Esophagus squamous epithelium (tissue), 5 donors: ENCODE measurements at places on chromosomes 6 and 20. TPM values are rescaled to one million over a fixed set of nuclear protein-coding genes. Genes with fewer than 3 reads are reported as not detected.

DNA sequence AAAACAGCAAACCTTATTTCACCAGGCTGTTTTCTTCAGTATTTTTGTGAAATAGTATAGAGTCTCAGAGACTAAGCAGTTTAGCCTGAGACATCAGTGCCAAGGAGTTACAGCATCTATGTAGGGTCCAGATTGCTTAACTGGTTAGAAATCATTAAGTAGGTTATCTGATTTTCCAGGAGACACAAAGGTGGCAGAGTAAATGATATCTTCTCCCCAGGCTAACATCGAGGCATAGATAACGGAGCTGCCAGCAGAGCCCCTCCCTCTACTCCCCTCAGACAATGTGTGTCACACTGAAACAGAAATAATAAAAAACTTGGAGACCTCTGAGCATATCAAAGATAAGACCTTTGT lies 473.0 kb upstream of the CITED2 start:
- no peak for DNase-seq

DNA sequence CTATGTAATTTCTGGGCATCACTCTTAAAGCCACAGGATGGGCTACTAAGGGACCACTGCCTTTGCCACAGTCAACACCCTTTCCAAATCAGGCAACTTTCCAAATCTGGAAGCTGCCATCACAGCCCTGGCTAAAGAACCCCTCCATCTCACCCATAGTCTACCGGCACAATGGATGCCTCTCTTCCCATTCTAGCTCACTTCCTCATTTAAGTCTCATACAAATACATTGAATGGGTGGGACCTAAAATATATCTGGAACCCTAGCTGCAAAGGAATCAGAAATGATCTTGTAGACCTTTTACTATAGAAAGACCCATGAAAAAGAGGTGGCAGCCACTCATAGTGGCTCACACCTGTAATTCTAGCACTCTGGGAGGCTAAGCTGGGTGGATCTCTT lies 3.3 kb upstream of the TREML4 start:
- no peak for DNase-seq

ZBTB46 gene
- 0.79 TPM for total RNA-seq

DNA sequence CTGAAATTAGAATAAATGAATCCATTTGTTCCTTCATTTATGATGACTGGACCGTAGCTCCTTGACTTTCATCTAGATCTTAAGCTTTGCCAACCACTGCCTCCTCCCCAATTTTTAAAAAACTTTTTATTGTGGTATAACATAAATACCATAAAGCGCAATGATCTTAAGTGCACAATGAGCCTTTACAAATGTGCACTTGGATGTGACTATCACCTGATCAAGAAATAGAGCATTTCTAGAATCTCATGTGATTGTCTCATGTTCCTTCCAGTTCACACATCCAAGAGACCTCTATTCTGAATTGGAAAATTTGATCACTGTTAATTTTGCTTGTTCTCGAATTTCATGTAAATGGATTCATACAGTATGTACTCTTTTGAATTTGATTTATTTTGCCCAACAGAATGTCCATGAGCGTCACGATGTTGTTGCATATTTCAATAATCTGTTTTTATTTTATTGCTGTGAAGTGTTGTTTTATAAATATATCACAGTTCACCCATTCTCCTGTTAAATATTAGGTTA lies 442.2 kb downstream of the CDKAL1 start:
- no peak for DNase-seq

- no peak for DNase-seq
Observed at GRCh38 chr6:45969883-45970282, 45.8 kb downstream of the CLIC5 start.

GRCh38 chr20:24747010-24747712 lies 201.9 kb upstream of the CST7 start:
- DNase-seq: no peak

OXT gene
- not detected for total RNA-seq

GRCh38 chr20:49460131-49460530 lies 22.3 kb downstream of the KCNB1 start:
- no peak for DNase-seq

CABLES2 gene
- 2.4 TPM for total RNA-seq

- no peak for DNase-seq
Observed at GRCh38 chr6:20211941-20212391, 303 bp downstream of the MBOAT1 start.

DNA sequence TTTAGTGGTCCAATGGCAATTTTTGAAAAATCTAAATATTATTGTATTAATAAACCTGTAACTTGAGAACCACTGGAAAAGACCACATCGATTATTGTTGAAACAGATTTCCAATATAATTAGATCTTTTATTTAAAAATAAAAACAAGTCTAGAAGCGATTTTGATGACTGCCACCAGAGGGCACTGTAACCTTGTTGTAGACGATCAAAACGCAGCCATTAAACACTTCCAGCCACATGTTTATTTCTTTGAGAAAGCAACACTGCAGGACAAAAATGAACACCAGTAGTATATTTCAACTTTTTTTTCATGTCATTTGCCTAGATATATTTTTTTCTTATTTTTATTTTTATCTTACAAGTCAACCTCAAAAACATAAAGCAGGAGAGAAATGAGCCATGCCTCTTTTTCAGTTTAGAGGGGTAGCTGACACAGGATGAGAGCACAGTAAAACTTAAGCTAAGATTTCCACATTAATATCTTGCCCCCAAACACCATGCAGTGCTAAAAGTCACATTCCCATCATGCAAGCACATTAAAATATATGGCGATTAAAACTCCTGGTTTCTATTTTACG lies 115.4 kb downstream of the OPRM1 start:
- DNase-seq: no peak

DNA sequence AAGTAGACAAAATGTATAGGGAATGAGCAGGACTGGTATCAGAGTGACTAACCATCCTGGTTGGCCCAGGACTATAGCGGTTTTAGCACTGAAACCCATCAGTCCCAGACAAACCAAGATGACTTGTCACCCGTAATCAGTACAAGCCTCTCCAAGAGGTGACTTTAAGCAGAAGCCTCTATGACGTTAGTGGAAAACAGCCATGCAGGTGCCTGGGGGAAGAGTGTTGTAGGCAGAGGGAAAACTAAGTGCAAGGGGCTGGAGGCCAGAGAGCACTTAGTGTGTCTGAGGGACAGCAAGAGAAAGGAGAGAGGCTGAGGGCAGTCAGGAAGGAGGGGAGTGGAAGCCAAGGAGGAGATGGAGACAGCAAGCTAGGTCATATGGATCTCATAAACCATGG lies 2.1 kb downstream of the SGK2 start:
- DNase-seq: no peak

DNA sequence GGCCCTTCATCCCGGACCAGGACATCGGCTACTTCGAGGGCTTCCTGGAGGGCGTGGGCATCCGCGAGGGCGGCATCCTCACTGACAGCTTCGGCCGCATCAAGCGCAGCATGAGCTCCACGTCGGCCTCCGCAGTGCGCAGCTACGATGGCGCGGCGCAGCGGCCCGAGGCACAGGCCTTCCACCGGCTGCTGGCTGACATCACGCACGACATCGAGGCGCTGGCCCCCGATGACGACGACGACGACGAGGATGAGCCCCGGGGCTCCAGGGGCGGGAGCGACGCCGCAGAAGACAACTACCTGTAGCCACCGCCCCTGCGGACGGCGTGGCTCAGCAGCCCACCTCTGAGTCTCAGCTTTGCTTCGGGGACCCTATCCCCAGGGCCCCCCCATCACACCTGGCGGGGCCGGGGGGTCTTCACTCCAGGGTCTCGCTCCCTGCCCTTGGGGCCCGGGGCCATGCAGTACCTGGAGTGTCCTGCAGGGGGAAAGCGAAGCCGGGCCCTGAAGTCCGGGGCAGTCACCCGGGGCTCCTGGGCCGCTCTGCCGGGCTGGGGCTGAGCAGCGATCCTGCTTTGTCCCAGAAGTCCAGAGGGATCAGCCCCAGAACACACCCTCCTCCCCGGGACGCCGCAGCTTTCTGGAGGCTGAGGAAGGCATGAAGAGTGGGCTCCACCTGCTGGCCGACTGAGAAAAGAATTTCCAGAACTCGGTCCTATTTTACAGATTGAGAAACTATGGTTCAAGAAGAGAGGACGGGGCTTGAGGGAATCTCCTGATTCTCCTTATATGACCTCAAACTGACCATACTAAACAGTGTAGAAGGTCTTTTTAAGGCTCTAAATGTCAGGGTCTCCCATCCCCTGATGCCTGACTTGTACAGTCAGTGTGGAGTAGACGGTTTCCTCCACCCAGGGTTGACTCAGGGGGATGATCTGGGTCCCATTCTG lies 20.8 kb upstream of the HCK start:
- DNase-seq: no peak

CTCFL gene
- not detected for total RNA-seq

GRCh38 chr6:68114463-68115047 lies 520.5 kb upstream of the ADGRB3 start:
- no peak for DNase-seq

DNA sequence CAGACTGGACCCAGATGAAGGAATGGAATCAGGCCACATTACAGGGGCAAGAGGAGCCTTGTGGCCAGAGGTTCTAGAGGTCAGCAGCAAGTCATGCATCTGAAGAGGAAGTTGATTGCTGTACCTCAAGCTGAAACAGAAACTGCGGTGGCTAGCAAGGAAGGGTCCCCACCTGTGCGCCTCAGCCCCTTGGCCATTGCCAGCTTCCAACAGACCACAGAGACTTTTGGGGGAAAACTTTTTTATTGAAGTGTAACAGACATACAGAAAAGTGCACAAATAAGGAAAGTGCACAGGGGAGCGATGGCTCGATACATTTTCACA lies 26.8 kb upstream of the SLC9A8 start:
- no peak for DNase-seq

- no peak for DNase-seq
Observed at GRCh38 chr20:62888406-62888805, 26.8 kb upstream of the TCFL5 start.

- no peak for DNase-seq
Observed at GRCh38 chr6:37614491-37614890, 83.2 kb downstream of the MDGA1 start.

GABRR1 gene
- not detected for total RNA-seq

FAM209B gene
- not detected for total RNA-seq

TRMT6 gene
- 13.2 TPM for total RNA-seq

- no peak for DNase-seq
Observed at GRCh38 chr20:3203315-3204123, 963 bp downstream of the DDRGK1 start.

GRCh38 chr6:154579485-154579884 lies 69.0 kb upstream of the CNKSR3 start:
- DNase-seq: no peak

DNA sequence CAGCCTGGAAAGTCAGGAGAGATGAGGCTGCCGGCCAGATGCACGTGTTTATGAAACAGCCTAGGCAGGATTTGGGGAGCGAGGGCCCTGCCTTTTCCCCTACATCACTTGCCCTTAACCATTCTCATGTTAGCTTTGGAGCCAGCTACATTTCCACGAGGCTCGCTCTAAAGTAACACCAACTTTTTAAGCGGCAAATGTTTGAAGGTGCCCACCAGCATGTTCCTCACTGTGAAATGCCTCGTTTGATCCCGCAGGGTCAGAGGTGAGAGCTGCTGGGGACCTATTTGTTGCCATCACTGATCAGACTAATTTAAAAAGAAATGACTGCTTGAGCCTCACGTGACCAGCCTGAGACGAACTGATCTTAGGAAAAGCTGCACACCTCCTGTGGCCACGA lies 51.6 kb upstream of the DACT2 start:
- no peak for DNase-seq

DNA sequence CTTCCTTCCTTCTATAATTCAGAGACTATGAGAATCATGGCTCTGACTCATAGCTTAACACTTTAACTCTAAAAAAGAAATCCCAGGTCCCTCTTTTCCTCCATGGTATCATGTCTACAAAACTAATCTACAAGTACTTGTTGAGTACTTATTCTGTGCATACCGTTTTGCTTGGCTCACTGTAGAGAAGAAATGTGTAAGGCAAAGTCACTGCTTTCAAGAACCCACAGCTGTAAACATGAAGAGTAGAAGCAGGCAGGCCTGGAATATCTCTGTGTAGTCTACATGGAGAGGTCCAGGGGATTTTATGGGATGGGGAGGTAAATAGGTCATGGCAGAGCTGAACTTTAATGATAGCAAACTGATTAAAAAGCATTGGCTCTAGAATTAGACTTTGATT lies 13.8 kb downstream of the SPINT3 start:
- no peak for DNase-seq

GRCh38 chr6:1103945-1104623 lies 207.8 kb upstream of the FOXQ1 start:
- DNase-seq: no peak

FAM217A gene
- total RNA-seq: not detected

DNA sequence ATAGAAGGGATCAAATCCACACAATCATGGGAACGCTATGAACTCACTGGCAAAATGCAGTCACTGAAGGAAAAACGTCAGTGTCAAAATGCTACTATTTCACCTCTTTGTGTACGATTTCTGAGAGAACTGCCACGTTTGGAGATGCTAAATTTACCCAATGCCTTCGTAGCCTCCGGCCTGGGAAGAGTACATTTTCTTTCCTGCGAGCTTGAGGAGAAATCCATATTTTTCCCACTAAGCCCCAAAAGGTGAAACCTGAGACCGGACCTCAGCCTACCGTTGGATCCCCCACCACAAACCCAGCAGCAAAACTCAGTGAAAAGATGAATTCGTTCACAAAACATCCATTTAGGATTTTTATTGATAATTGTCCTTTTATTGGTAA lies 131.7 kb downstream of the GPX5 start:
- no peak for DNase-seq

- no peak for DNase-seq
Observed at GRCh38 chr6:119172824-119173223, 94.4 kb upstream of the FAM184A start.

GRCh38 chr6:164275773-164276172 lies 861.3 kb downstream of the QKI start:
- no peak for DNase-seq

GRCh38 chr6:22113026-22113766 lies 183.6 kb downstream of the PRL start:
- no peak for DNase-seq

PAK5 gene
- 0.04 TPM for total RNA-seq

PNLDC1 gene
- total RNA-seq: not detected

GRCh38 chr6:101393829-101394251 lies 332 bp downstream of the GRIK2 start:
- no peak for DNase-seq

GRCh38 chr6:34027445-34027936 lies 118.4 kb downstream of the GRM4 start:
- no peak for DNase-seq

SLC17A1 gene
- not detected for total RNA-seq

DNA sequence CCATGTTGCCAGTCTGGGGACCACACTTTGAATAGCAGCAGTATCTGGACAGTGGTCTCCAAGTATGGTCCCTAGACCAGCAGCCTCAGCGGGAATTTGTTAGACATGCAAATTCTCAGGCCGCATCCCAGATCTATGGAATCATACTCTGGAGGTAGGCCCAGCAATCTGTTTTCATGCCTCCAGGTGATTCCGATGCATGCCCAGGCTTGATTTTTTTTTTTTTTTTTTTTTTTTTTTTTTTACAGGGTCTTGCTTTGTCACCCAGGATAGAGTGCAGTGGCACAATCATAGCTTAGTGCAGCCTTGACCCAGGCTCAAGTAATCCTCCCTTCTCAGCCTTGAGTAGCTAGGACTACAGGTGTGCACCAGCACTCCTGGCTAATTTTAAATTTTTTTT lies 682 bp upstream of the SLA2 start:
- no peak for DNase-seq

TRIM38 gene
- 9.0 TPM for total RNA-seq

ABHD12 gene
- total RNA-seq: 23.8 TPM
